ENCODE measurements at places on chromosomes 6 and 20.
A peak's percentile ranks its signal among the peaks of the same experiment; 100 is the strongest.

- DNase-seq = no peak
These were observed 50.1 kb upstream of the DEK start for GRCh38 chr6:18314317-18314997.

DNA sequence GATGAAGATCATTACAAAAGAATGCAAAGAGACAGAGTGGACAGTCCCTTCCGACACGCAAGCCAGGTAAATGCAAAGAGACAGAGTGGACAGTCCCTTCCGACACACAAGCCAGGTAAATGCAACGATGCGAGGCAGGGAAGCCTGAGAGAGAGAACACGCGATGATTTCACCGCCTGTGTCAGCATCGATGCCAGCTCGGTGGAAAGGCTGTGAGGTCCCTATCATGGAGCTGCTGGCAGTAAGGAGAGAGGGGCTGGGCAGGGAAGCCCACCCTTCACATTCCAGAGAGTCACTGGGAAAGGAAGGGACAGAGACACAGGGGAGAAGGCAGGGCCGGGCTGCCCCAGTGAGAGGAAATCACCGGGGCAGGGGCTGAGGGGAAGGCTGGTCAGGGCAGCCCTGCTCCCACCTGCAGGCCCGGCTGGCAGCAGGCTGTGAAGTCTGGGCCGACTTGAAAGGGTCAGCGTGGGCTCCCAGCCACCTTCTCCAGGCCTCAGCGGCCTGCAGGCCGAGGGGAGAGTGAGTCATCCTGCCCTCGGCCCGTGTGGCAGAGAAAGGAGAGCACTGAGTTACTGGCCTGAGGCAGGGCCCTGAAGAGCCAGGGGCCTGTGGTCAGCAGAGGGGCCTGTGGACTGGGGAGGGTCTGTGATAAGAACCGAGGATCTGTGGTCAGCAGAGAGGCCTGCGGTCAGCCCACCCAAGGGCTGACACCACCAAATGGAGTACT lies 80.4 kb downstream of the DACT2 start:
- no peak for DNase-seq

DNA sequence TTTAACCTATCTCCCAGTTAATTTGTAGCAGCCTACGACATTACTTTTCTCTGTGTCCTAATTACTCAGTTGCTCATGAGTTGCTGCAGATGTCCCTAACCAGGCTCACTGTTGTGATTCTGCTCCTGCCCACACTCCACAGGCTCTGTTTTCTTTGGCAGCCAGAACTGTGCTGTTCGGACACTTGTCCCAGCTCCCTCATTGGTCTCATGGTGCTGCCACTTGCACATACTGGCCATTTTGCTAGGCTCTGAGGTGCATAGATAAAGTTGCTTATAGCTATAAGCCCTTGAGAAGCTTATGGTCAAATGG lies 55.0 kb downstream of the NOX3 start:
- DNase-seq = no peak

DNA sequence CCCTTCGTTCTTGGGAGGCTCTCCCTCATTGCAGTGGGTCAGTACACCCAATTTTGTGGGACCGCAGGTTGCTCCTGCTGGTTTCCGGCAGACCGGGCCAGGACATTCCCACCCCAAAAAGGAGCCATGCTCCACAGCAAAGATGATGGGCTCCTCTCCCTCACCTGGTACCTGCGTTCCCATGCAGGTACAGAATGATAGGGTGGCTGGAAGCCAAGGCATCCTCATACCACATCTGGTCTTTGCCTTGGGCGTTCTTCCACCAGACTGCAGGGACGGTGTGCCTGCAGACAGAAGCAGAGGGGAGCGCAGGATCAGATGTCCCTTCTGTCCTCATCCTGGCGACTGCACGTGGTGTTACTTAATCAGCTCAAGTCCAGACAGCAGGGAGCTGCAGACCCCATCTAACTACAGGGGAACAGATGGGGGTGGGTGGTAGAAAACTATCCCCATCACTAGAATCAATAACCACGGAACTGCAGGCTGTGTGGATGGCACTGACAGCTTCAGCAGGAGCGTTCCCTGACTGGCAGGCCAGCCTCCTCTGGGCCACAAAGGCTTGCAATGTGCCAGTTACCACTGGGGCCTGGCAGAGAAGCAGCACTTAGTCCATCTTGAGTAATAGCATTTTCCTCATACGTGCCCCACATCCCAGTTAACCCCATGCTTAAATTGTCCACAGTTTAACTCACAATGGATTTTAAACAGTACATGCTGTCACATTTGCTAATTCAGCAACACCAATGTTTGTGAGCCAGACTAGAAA lies 70.4 kb downstream of the ABHD12 start:
- DNase-seq = no peak

GRCh38 chr6:119163006-119163405 lies 84.5 kb upstream of the FAM184A start:
- DNase-seq = no peak

DNA sequence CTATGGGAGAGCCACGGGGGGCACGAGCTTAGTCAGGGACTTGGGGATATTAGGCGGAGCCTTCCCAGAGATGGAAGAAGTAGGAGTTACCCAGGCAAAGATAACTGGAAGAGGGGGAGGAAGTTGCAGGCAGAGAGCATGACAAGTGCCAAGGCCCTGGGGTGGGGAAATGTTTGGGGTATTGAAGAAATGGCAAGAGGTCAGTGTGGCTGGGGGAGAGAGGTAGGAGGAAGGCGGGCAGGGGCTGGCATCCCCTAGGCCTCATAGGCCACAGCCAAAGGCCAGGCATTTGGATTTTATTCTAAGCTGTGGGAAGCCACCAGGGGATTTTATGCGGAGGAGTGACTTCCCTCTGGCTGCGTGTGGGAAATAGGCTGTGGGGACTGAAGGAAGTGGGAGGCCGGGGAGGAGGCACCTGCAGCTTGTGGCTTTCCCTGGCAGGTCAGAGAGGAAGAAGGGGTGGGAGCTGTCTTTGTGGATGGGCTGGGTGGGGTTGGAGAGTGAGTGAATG lies 22.7 kb downstream of the SNAI1 start:
- no peak for DNase-seq

GRCh38 chr6:44053760-44054556 lies 73.3 kb downstream of the MRPL14 start:
- DNase-seq = no peak

DNA sequence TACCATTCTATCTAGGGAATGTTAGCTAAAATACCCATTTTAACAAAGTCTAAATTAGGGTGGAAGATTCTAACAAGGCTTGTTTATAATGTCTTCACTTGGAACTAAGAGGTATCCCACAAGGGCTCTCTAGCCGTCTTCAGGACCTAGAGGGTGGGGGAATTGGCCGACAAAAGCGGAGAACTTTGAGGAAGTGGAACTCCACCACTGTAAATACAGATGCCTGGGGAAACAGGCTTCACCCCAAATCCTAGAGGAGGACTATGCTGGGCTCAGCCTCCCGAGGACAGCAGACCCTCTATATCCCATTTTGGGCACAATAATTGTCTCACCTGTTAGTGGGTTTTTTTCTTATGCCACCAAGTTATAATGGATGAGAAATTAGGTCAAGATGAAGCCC lies 58.0 kb upstream of the TFB1M start:
- no peak for DNase-seq

GRCh38 chr6:137881522-137881886 lies 14.4 kb downstream of the TNFAIP3 start:
- no peak for DNase-seq

DNA sequence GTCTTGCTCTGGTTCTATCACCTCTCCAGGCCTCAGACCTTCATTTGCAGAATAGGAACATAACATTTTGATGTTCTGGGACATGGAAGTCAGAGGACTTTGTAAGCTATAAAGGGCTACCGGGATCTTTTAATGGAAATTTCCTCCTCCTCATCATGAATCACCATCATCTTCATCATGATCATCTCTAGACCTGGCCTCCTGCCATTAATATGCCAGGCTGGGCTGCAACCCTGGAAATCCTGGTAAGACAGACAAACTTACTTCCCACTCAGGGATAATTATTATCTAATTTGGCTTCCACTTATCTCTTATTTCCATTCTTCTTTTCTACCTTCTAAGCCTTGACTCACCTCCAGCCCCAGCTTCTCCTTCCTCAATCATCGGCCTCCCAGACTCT lies 41.0 kb upstream of the MRPS18A start:
- DNase-seq = no peak

DNA sequence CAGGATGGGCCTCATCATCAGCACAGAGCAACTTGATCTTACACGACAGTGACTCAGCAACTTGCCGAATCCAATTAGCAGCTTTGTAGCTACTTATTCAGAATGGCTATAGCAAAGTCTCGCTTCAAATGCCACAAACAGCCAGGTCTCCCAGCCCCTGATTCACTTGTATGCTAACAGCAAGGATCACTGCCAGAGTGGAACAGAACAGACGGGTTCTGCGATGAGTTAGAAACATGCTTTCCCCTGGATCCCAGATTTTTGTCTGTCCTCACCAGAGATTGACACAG lies 254.4 kb downstream of the NRN1 start:
- no peak for DNase-seq

- peak; percentile 64 for DNase-seq
These were observed 9.7 kb downstream of the BACH2 start for GRCh38 chr6:90286884-90287488.

DNA sequence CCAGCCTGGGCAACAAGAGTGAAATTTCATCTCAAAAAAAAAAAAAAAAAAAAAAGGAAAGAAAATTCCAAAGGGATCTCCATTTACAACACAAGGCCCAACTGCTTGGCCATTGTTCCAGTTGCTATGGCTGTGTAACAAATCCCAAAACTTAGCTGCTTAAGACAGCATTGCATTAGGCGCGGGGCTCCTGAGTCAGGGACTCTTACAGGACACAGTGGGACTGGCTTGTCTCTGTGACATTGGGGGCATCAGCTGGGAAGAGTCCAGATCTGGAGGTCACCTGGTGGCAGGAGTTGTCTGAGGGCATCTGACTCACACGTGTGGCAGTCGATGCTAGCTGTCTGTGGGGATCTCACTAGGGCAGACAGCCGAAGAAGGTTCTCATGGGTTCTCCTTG lies 35.6 kb downstream of the TTLL9 start:
- no peak for DNase-seq

- DNase-seq = no peak
These were observed 179.9 kb downstream of the CDC5L start for GRCh38 chr6:44567406-44567805.

DNA sequence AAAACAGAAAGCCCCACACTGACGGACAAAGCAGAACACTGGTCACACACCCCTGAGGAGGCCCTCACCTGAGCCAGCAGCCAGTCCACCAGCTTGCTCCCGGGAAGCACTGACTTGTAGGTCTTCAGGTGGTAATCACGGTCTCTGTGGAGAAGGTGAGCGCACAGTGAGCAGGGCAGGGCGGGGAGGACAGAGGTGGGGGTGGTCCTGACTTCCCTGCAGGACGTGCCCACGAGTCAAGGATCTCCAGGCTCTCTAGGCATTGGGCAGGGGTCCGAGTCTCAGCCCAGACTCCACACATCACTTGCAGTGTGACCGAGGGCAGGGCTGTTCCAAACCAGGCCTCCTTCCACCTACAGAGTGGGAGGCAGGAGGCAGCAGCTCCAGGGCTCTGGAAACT lies 151.7 kb downstream of the PREX1 start:
- no peak for DNase-seq

DNA sequence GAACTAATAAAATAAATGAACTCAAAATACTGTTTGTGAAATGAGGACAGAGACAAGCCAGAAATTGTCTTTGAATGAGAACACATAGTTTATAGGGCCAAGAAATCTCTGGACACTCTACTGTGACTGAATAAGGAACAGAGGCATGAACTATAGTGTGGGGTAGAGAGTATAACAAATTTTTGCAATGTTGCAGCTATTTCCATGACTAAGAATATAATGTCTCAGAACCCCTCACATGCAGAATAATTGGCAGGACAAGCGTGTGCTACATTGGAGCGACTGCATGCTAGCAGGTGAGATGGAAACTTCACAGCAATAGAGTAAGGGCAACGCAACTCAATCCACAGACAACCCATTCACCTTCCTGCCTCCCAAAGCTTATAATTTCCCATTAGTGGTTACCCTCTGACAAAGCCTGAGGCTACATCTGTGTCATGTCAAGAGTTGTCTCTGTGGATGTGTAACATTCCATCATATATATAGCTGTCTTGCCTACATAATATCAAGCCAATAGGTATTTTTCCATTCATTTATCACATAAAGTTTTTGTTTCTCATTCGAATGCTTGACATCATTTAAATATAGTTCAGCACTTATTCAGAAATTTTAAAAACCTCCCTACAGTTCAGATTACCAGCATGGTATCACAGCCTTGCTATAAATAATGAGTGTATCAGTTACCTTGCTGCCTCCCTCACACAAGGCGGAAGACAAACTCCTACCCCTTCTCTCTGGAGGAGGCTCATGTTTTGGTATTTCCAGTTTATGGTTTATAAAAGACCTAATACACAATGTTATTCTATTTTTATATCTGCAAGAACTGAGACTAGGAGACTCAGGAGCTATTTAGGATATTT lies 47.9 kb upstream of the ECHDC1 start:
- DNase-seq = no peak

- DNase-seq = no peak
These were observed 11.4 kb upstream of the ZBTB9 start for GRCh38 chr6:33443025-33443424.

GRCh38 chr20:34512266-34512954 lies 3.8 kb upstream of the DYNLRB1 start:
- DNase-seq = no peak

DNA sequence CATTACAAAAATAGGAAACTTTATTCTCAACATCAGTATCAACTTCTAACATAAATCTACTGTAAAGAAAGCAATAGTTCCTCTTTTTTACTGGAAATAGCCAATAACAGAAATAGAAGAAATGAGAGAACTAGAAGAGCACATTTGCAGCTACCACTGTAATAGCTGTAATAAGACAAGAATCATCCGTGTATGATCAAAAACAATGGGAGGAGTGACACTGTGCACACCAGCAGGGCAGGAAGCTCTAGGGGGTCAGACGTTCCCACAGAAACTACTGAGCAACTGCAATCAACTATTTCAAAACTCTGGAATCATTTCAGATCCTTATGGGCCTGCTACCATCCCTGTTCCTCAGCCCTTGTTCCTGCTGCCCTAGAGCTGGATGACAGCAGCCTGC lies 43.7 kb downstream of the NINL start:
- DNase-seq = no peak

DNA sequence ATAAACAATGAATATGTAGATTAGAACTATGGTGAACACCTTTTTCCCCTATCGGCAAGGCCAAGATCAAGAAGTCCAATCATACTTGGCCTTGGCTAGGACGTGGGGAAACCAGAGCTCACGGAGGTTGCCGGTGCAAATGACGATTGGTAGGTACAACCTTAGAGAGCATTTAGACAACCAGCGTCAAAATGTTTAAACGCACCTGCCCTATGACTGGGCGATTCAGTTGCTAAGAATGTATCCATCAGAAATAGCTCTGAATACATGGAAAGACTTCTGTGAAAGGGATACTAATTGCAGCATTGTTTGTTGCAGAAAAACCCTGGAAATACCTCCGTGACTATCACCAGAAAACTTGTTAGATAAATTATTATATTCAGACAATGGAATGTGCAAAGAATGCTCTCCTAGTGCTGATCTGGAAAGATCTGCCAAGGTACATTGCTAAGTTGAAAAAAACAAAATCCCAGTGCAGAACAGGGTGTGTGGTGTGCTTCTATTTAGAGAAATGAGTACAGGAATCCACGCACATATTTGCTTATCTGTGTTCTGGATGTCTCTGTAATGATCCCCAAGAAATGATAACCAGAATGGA lies 48.0 kb upstream of the PTPN1 start:
- no peak for DNase-seq

- no peak for DNase-seq
These were observed 59.0 kb upstream of the FAM184A start for GRCh38 chr6:119137194-119138072.

- DNase-seq = no peak
These were observed 168.9 kb downstream of the ZMYND8 start for GRCh38 chr20:47187450-47188195.
